ENCODE measurements at places on chromosomes 4 and X.
A peak's percentile ranks its signal among the peaks of the same experiment; 100 is the strongest.

GRCh38 chrX:108494406-108495090 is 54.9 kb downstream of the COL4A5 start:
- H3K4me1 ChIP-seq, result no peaks in the 10 kb centered on the region
- no peaks in the 10 kb centered on the region for H3K36me3 ChIP-seq
- H3K4me3 ChIP-seq, result no peak overlapping the region
- no peak for DNase-seq
- H3K27me3 ChIP-seq, result no peaks in the 10 kb centered on the region

- no peak overlapping the region for H3K4me3 ChIP-seq
- no peaks in the 10 kb centered on the region for H3K36me3 ChIP-seq
- H3K4me1 ChIP-seq, result no peaks in the 10 kb centered on the region
- no peak for DNase-seq
- H3K27me3 ChIP-seq, result no peaks in the 10 kb centered on the region
Measured at GRCh38 chr4:52843958-52844357, 18.2 kb upstream of the RASL11B start.

DNA sequence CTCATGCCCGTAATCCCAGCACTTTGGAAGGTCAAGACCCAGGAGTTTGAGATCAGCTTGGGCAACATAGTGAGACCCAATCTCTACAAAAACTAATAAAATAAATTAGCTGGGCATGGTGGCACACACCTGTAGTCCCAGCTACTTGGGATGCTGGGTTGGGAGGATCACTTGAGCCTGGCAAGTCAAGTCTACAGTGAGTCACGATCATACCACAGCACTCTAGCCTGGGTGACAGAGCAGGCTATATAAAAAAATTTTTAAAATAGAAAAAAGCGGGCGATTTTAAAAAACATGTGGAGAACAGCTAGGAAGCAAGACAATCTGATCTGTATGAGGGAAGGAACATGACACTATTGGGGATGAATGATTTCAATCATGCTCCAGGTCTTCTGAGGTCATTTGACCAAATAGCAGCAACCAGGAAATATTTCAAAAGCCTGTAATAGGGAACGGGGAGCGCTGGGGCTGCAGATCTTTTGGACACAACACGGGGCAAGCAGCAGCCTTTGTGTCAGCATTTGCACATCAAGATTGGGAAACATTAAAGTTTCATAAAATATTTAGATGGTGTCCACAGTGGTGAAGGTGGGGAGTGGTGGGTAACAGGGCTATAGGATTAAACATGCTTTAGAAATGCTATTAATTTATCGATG is 48.3 kb upstream of the GUCY1A1 start:
- no peak overlapping the region for H3K27ac ChIP-seq
- peaks cover 2% of the 10 kb centered on the region for H3K4me1 ChIP-seq
- H3K36me3 ChIP-seq, result no peaks in the 10 kb centered on the region

GRCh38 chr4:125315576-125316400 is 1.0 kb downstream of the FAT4 start:
- H3K27ac ChIP-seq, result no peak overlapping the region
- peak; percentile 20 for DNase-seq
- peaks cover 43% of the 10 kb centered on the region for H3K27me3 ChIP-seq
- peaks cover 26% of the 10 kb centered on the region for H3K4me1 ChIP-seq

- H3K4me3 ChIP-seq, result no peak overlapping the region
- H3K27ac ChIP-seq, result no peak overlapping the region
- no peaks in the 10 kb centered on the region for H3K27me3 ChIP-seq
- DNase-seq, result no peak
- H3K36me3 ChIP-seq, result no peaks in the 10 kb centered on the region
Measured at GRCh38 chrX:75365243-75365975, 91.5 kb downstream of the UPRT start.

DNA sequence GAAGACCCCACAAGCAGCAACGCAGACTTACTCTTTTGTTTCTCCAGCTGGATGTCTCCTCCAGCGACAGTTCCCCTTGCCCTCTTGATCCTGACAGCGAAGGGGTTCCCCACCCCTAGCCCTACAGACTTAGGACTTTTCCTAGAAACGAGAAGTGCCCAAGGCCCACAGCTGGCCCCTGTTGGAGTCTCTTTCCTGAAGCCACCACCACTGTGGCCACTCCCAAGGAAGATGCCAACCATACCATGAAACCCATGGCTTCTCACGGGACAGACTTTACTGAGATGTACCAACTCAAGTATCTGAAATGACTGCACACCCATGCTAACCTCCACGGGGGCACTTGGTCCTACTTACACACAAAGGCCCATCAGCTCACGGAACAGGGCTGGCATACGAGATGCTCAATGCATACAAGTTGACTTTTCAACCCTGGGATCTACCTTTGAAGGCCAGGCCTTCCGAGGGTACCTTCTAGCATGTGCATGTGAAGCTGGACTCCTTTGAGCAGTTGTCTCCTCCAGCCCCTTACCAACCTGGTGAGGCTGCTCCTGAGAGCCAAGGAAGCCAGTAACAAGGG is 924 bp upstream of the IRAK1 start:
- no peak for DNase-seq
- peak overlapping the region; percentile 87 for H3K4me3 ChIP-seq
- H3K36me3 ChIP-seq, result peaks cover 26% of the 10 kb centered on the region
- H3K4me1 ChIP-seq, result peaks cover 15% of the 10 kb centered on the region
- H3K27ac ChIP-seq, result peak overlapping the region; percentile 93

GRCh38 chrX:128846385-128846784 is 676.9 kb downstream of the SMARCA1 start:
- no peak overlapping the region for H3K4me3 ChIP-seq
- no peaks in the 10 kb centered on the region for H3K4me1 ChIP-seq
- no peaks in the 10 kb centered on the region for H3K27me3 ChIP-seq
- no peak for DNase-seq
- no peaks in the 10 kb centered on the region for H3K36me3 ChIP-seq

DNA sequence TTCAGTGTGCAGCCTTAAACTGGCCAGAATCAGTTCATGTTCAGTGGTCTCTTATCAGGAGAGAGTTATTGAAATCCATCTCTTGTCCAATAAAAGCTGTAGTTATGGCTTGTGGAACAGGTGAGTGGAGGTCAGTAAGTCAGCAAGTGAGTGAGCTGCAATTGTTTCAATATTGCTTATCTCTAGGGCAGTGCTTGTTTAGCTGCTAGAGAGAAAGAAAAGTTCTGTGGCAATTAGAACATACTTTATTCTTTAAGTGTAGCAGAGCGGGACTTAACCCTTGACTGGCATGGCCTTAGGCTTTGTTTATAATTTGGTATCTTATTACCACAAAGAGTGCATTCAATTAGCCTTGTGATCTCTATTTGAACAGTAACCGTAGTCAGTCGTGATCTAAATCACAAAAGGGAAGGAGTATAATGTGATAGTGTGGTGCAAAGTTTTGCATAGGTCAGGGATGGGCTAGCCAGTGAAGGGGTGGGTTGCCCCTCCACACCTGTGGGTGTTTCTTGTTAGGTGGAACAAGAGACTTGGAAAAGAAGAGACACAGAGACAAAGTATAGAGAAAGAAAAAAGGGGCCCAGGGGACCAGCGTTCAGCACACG is 6.9 kb upstream of the ETDC start:
- no peaks in the 10 kb centered on the region for H3K4me1 ChIP-seq
- DNase-seq, result no peak
- H3K27me3 ChIP-seq, result no peaks in the 10 kb centered on the region
- no peaks in the 10 kb centered on the region for H3K36me3 ChIP-seq

DNA sequence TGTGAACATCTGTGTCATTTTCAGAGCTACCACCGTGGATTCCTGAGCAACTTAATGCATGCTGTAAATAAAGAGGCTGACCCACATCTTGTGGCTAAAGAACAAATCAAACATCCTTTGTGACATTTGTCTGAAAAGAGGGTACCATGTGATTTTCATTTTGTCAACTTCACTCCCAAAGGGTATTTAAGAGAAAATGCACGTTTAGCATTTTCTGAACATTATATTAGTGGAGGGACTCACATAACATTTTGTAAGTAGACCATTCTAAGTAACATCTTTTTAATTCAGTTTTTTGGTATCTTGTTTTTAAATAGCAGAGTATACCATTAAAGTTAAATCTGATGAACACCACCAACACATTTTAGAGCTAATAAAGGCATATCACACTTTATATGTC is 17.0 kb upstream of the CPE start:
- H3K4me1 ChIP-seq, result no peaks in the 10 kb centered on the region
- peaks cover 35% of the 10 kb centered on the region for H3K27me3 ChIP-seq
- H3K4me3 ChIP-seq, result no peak overlapping the region
- no peak for DNase-seq
- H3K36me3 ChIP-seq, result no peaks in the 10 kb centered on the region

- H3K27me3 ChIP-seq, result peaks cover 7% of the 10 kb centered on the region
- H3K4me1 ChIP-seq, result no peaks in the 10 kb centered on the region
- no peak overlapping the region for H3K4me3 ChIP-seq
- no peaks in the 10 kb centered on the region for H3K36me3 ChIP-seq
- DNase-seq, result peak; percentile 32
Measured at GRCh38 chr4:42371305-42372252, 25.7 kb upstream of the SHISA3 start.

- DNase-seq, result no peak
- H3K27ac ChIP-seq, result no peak overlapping the region
- H3K27me3 ChIP-seq, result no peaks in the 10 kb centered on the region
- no peaks in the 10 kb centered on the region for H3K4me1 ChIP-seq
- no peaks in the 10 kb centered on the region for H3K36me3 ChIP-seq
Measured at GRCh38 chr4:97998203-97998602, 145.1 kb downstream of the STPG2 start.

- no peaks in the 10 kb centered on the region for H3K36me3 ChIP-seq
- no peak for DNase-seq
- peaks cover under 1% of the 10 kb centered on the region for H3K4me1 ChIP-seq
- H3K27ac ChIP-seq, result no peak overlapping the region
- peaks cover 13% of the 10 kb centered on the region for H3K27me3 ChIP-seq
Measured at GRCh38 chr4:129167640-129168260, 71.8 kb downstream of the C4orf33 start.

- H3K27ac ChIP-seq, result peak overlapping the region; percentile 96
- peak overlapping the region; percentile 98 for H3K4me3 ChIP-seq
- peak; percentile 52 for DNase-seq
- peaks cover 42% of the 10 kb centered on the region for H3K4me1 ChIP-seq
- no peaks in the 10 kb centered on the region for H3K27me3 ChIP-seq
Measured at GRCh38 chrX:147912093-147912801, 528 bp downstream of the FMR1 start.

- no peaks in the 10 kb centered on the region for H3K27me3 ChIP-seq
- H3K27ac ChIP-seq, result no peak overlapping the region
- no peak overlapping the region for H3K4me3 ChIP-seq
- no peaks in the 10 kb centered on the region for H3K4me1 ChIP-seq
- no peak for DNase-seq
- H3K36me3 ChIP-seq, result no peaks in the 10 kb centered on the region
Measured at GRCh38 chrX:28491941-28492340, 95.3 kb upstream of the IL1RAPL1 start.

GRCh38 chrX:13223868-13224567 is 95.8 kb downstream of the ATXN3L start:
- no peak overlapping the region for H3K4me3 ChIP-seq
- H3K36me3 ChIP-seq, result no peaks in the 10 kb centered on the region
- peaks cover 2% of the 10 kb centered on the region for H3K4me1 ChIP-seq
- no peaks in the 10 kb centered on the region for H3K27me3 ChIP-seq
- no peak for DNase-seq

DNA sequence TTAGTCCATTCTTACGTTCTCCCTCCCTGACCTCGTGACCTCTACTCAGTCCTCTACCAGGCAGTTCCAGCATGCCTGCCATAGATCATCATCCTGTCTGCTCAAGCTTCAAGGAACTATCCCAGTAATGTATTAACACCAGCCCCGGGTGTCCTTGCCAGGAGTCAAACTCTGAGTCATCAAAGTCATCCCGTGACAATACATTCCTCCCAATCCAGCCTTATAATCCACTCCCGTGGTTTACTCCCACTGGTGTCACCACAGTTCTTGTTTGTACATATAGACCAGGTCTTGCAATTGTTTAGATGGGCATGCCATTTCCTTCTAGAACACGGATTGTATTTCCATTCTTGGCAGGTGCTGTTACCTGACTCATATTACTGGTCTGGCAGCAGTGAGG is 68.7 kb upstream of the TAB3 start:
- no peaks in the 10 kb centered on the region for H3K36me3 ChIP-seq

DNA sequence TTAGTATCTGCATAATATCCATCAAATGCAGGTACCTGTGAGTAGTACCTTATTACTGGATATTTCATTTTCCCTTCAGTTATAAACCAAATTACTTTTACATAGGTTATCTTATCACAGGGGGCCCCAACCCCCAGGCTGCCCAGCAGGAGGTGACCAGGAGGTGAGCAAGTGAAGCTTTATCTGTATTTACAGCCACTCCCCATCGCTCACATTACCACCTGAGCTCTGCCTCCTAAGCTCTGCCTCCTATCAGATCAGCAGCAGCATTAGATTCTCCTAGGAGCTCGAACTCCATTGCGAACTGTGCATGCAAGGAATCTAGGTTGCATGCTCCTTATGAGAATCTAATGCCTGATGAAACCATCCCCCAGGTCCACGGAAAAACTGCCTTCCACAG is 6.3 kb downstream of the PRSS12 start:
- no peak for DNase-seq
- H3K27ac ChIP-seq, result no peak overlapping the region
- no peak overlapping the region for H3K4me3 ChIP-seq
- H3K4me1 ChIP-seq, result no peaks in the 10 kb centered on the region

DNA sequence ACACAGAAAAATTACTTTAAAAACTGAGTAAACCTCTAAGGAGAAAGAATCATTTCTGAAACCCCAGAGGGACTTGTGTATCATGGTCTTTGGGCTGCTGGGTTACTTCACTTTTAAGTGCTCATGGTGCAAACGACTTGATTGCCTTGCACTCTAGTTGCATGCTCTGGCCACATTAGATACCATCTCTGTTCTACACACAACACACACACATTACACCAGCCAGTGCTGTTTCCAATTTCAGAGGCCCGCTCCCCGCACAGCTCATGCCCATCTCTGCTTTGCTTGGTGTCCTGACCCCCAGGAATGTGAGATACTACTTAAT is 2.1 kb downstream of the PPP3CA start:
- peaks cover 39% of the 10 kb centered on the region for H3K4me1 ChIP-seq
- H3K27me3 ChIP-seq, result peaks cover 10% of the 10 kb centered on the region
- H3K36me3 ChIP-seq, result peaks cover 12% of the 10 kb centered on the region
- DNase-seq, result peak; percentile 28
- peak overlapping the region; percentile 83 for H3K4me3 ChIP-seq

GRCh38 chrX:2538031-2538757 is 37.4 kb upstream of the DHRSX start:
- no peaks in the 10 kb centered on the region for H3K4me1 ChIP-seq
- no peak for DNase-seq
- H3K4me3 ChIP-seq, result no peak overlapping the region
- no peaks in the 10 kb centered on the region for H3K36me3 ChIP-seq
- peaks cover 5% of the 10 kb centered on the region for H3K27me3 ChIP-seq

DNA sequence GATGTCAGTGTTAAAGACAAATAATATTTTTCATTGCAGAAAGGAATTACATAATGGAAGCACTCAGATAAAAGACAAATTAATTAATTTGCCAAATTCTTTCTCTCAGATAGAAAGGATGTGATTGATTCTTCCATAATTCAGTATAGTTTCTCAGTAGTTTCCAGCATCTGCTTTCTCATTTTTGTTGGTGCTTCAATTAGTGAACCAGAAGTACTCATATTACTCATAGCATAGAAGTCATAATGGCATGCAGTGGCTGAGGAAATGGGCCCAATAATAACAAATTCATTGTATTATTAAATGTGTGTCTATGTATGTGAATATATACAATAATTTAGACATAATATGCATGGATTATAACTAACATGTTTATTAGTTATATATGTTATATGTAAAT is 393.3 kb upstream of the TRAM1L1 start:
- no peak overlapping the region for H3K27ac ChIP-seq
- H3K4me3 ChIP-seq, result no peak overlapping the region
- H3K27me3 ChIP-seq, result no peaks in the 10 kb centered on the region
- H3K36me3 ChIP-seq, result no peaks in the 10 kb centered on the region

Measured in activated CD8-positive, alpha-beta T cell treated with anti-CD3 and anti-CD28 coated beads, Interleukin-2, amount 10 ng/mL, durations not matched to agents 7 days and 5 days (primary cell).